ENCODE measurements at places on chromosomes 5 and 9. TPM values are rescaled to one million over a fixed set of nuclear protein-coding genes. Genes with fewer than 3 reads are reported as not detected.

- no peak overlapping the region for H3K4me3 ChIP-seq
- no peak for DNase-seq
- H3K36me3 ChIP-seq: no peaks in the 10 kb centered on the region
- H3K27ac ChIP-seq: peak overlapping the region; percentile 58
Observed at GRCh38 chr9:37963936-37964739, 60.2 kb upstream of the SLC25A51 start.

GRCh38 chr9:98558575-98558974, 150.2 kb downstream of the GABBR2 start:
- H3K36me3 ChIP-seq: no peaks in the 10 kb centered on the region
- H3K4me3 ChIP-seq: no peak overlapping the region
- no peaks in the 10 kb centered on the region for H3K27me3 ChIP-seq

The CAVIN4 gene
- total RNA-seq: 0.41 TPM

DNA sequence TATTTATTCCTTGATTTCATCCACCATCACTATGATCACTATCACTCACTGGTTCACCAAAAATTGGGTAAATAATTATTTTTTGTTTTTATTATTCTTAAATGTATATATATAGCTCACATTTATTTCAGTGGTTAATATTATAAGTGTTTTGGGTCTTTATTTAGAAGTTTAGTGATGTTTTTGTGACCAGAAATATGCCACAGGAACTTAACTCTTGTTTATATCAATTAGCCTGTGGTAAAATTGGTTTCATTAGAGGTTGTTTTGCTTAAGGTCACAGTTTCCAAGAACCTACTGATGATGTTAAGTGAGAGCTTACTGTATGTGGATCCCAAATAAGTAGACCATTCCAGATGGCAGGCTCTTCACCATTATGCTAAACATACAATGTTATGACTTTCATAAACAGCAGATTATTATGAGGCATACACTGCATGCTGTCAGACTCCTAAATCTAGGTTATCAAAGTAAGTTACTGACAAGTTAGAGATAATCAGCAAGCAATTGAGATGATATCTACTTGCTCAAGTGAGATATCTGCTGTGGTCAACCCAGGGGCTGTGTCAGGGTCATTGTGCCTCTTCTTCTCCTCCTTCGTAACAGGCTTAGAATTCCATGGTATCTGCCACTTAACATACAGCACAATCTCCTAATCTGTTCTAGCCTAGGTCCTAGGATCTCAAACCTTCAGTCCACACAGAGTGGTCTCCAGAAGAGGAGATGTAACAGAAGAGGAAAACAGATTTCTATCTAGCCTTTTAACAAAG, 57.6 kb downstream of the NR3C1 start:
- no peak for DNase-seq
- H3K36me3 ChIP-seq: no peaks in the 10 kb centered on the region
- no peak overlapping the region for H3K27ac ChIP-seq
- H3K27me3 ChIP-seq: no peaks in the 10 kb centered on the region
- H3K4me1 ChIP-seq: peaks cover 59% of the 10 kb centered on the region
- H3K4me3 ChIP-seq: no peak overlapping the region

GRCh38 chr5:76204713-76205112, 121.5 kb downstream of the SV2C start:
- no peak overlapping the region for H3K4me3 ChIP-seq
- no peaks in the 10 kb centered on the region for H3K27me3 ChIP-seq
- H3K36me3 ChIP-seq: no peaks in the 10 kb centered on the region
- no peak for DNase-seq
- peaks cover 5% of the 10 kb centered on the region for H3K4me1 ChIP-seq
- H3K27ac ChIP-seq: no peak overlapping the region

DNA sequence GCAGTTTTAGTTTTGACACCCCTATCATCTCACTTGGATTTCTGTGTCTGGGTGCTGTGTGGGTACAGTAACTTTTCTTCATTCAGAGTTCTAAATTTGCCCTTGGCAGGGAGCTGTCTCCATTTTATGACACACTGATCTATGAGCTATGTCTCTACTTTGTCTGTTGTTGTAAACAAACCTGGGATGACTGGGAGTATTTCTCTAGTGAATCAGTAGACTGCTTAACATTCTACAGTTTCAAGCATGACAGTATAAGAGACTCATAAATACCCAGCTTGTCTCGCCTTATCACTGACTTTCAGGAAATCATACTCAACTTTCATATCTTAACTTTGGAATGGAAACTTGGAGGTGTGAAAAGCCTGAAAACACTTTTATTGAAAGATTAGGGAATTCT, 212.1 kb upstream of the NUDT12 start:
- H3K27ac ChIP-seq: no peak overlapping the region
- DNase-seq: no peak
- H3K27me3 ChIP-seq: no peaks in the 10 kb centered on the region
- H3K4me1 ChIP-seq: peaks cover 5% of the 10 kb centered on the region
- H3K4me3 ChIP-seq: no peak overlapping the region
- no peaks in the 10 kb centered on the region for H3K36me3 ChIP-seq

DNA sequence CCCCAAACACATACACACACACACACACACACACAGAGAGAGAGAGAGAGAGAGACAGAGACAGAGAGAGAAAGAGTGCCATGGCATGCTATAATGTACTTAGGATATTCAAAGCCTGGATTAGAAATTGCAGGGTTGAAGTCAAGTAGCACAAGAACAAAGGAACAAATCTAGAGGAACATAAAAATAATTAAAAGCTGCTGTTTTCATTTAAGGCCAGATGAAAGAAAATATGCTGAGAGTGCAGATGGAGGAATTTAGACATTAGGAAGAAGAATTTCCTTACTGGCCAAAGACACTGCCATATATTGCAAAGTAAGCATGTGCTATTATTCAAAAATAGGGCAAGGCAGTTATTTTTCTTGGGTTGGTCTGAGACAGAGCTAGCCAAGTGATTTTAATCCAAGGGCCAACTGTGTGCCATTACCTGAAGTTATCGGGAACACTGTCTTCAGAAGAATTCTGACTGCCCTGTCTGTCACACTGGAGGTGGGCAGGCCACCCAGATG, 31.7 kb downstream of the HSD17B3 start:
- H3K4me3 ChIP-seq: no peak overlapping the region
- DNase-seq: no peak
- no peak overlapping the region for H3K27ac ChIP-seq
- H3K27me3 ChIP-seq: no peaks in the 10 kb centered on the region
- no peaks in the 10 kb centered on the region for H3K4me1 ChIP-seq

DNA sequence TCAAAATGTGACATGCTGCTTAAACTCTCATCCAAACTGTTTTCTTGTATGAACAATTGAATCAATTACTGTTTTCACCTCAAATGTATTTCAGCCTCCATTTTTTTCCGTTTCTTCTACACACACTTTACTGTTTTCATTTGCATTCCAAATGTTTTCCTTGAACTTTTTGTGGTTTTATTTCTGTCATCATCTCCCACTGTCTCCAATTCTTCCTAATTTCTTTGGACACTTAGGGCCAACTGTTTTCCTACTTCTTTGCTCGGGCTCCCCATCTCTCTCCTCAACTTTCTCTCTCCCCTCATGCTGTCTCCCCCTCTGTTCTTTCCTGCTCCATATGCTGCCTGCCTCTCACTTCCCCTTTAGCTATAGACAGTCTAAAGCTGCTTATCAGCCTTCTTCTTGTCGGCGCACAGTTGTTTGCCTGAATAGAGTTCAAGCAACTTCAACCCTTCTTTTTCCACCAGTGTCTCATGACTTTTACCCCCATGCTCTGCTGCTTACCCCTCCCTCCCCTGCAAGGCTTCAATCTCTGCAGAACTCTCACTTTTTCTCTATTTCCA, 443.4 kb downstream of the DTWD2 start:
- no peak overlapping the region for H3K4me3 ChIP-seq
- no peak overlapping the region for H3K27ac ChIP-seq
- no peak for DNase-seq
- no peaks in the 10 kb centered on the region for H3K4me1 ChIP-seq
- H3K36me3 ChIP-seq: no peaks in the 10 kb centered on the region

The SEMA6A gene
- 55.7 TPM for total RNA-seq

GRCh38 chr5:112973904-112974303, 2.7 kb upstream of the DCP2 start:
- H3K36me3 ChIP-seq: no peaks in the 10 kb centered on the region
- H3K27ac ChIP-seq: no peak overlapping the region
- peaks cover 7% of the 10 kb centered on the region for H3K4me1 ChIP-seq
- no peaks in the 10 kb centered on the region for H3K27me3 ChIP-seq

DNA sequence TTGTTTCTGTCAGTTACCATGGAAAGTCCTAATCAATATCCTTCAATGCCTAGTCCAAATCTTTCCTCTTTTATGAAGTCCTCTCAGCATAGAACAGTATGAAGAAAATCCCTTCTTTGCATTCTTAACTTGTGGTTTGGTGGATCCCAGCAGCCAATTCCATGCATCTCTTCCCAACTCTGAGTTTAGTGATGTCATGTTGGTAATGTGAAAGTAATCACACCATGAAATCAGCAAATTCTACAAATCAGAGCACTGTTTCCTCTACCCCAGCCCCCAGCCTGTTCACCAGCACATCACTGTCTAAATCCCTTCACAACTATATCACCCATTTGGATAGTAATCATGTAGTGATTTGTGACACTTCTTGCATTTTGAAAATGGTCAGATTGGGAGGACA, 4.7 kb upstream of the C1QTNF2 start:
- no peak overlapping the region for H3K27ac ChIP-seq
- no peaks in the 10 kb centered on the region for H3K36me3 ChIP-seq
- H3K27me3 ChIP-seq: no peaks in the 10 kb centered on the region
- DNase-seq: no peak

GRCh38 chr9:137167277-137167746, 2.5 kb downstream of the LRRC26 start:
- DNase-seq: no peak
- H3K27me3 ChIP-seq: peaks cover 89% of the 10 kb centered on the region
- no peak overlapping the region for H3K27ac ChIP-seq
- H3K4me3 ChIP-seq: no peak overlapping the region

The OCLN gene
- total RNA-seq: 1.6 TPM

The STK32A gene
- total RNA-seq: 4.7 TPM

- no peaks in the 10 kb centered on the region for H3K36me3 ChIP-seq
- DNase-seq: peak; percentile 72
- no peaks in the 10 kb centered on the region for H3K27me3 ChIP-seq
- H3K27ac ChIP-seq: no peak overlapping the region
Observed at GRCh38 chr9:38687389-38687842, 32.5 kb downstream of the FAM240B start.

DNA sequence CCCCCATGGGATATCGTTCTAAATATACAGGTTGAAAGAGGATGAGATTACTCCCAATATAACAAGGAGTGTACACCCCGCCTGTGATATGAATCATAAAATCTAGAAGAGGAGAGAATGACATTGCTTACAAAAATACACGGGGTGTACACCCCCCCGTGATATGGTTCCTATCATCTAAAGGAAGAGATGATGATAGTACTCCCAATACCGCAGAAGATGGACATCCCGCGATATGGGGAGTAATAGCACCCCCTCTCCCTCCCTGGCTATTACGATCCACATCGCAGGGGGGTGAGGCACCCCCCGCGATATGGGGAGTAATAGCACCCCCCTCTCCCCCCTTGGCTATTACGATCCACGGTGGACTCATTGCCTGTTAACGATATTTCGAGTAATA, 124.6 kb downstream of the TMEM38B start:
- H3K4me1 ChIP-seq: no peaks in the 10 kb centered on the region
- H3K27me3 ChIP-seq: no peaks in the 10 kb centered on the region
- DNase-seq: no peak
- no peak overlapping the region for H3K27ac ChIP-seq
- no peak overlapping the region for H3K4me3 ChIP-seq

GRCh38 chr9:2199999-2200796, 185.1 kb downstream of the SMARCA2 start:
- DNase-seq: no peak

The LHX3 gene
- total RNA-seq: not detected

The GDF9 gene
- 0.33 TPM for total RNA-seq

GRCh38 chr9:77271023-77271690, 93.8 kb downstream of the VPS13A start:
- H3K36me3 ChIP-seq: no peaks in the 10 kb centered on the region
- no peak for DNase-seq
- no peaks in the 10 kb centered on the region for H3K4me1 ChIP-seq
- H3K27me3 ChIP-seq: no peaks in the 10 kb centered on the region
- H3K4me3 ChIP-seq: no peak overlapping the region

GRCh38 chr5:168747987-168748777, 169.0 kb upstream of the PANK3 start:
- DNase-seq: no peak
- no peaks in the 10 kb centered on the region for H3K4me1 ChIP-seq
- H3K27ac ChIP-seq: no peak overlapping the region
- peaks cover 3% of the 10 kb centered on the region for H3K36me3 ChIP-seq

DNA sequence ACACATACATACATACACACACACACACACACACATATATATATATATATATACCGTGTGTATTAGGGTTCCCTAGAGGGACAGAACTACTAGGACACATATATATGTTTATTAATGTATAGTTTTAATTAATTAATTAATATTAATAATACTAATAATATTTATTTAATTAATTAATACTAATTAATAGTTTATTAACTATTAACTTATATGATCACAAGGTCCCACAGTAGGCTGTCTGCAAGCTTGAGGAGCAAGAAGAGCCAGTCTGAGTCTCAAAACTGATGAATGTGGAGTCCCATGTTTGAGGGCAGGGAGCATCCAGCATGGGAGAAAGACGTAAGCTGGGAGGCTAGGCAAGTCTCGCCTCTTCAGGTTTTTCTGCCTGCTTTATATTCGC, 398.0 kb upstream of the KIF2A start:
- no peak overlapping the region for H3K27ac ChIP-seq
- H3K36me3 ChIP-seq: no peaks in the 10 kb centered on the region
- H3K4me3 ChIP-seq: no peak overlapping the region
- peaks cover 40% of the 10 kb centered on the region for H3K4me1 ChIP-seq
- DNase-seq: no peak

DNA sequence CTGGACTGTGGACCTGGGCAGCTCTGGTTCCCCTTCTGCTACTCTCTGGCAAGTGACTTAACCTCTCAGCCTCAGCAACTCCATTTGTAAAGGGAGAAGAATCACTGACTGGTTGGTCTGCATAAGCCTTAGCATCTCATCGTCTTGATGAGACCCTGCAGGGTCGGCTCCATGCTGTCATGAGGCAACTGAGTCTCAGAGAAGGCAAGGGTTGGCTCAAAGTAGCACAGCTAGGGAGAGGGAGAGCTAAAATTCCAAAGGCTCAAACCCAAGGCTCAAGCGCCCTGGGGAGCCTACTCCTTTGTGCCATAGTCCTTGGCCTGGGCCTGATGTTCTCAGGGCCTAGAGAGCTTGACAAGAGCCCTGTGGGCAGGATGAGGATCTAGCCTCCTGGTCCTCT, 4.5 kb downstream of the FGFR4 start:
- H3K36me3 ChIP-seq: no peaks in the 10 kb centered on the region
- no peak for DNase-seq
- H3K4me3 ChIP-seq: no peak overlapping the region
- H3K27me3 ChIP-seq: peaks cover 26% of the 10 kb centered on the region
- H3K4me1 ChIP-seq: peaks cover 37% of the 10 kb centered on the region

DNA sequence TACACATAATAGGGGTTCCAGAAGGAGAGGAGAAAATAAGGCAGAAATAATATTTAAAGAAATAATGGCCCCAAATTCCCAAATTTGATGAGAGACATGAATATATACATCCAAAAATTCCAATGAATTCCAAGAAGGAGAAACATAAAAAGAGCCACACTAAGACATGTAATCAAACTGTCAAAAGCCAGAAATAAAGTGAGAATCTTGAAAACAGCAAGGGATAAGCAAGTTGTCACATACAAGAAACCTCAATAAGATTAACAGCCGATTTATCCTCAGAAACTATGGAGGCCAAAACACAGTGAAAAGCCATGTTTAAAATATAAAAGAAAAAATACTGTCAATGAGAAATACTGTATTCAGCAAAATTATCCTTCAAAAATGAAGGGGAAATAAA, 14.5 kb downstream of the CATSPER3 start:
- H3K27ac ChIP-seq: no peak overlapping the region
- no peaks in the 10 kb centered on the region for H3K4me1 ChIP-seq
- no peak for DNase-seq
- no peaks in the 10 kb centered on the region for H3K36me3 ChIP-seq
- H3K4me3 ChIP-seq: no peak overlapping the region

The CA9 gene
- total RNA-seq: 0.71 TPM

Measured in sigmoid colon (tissue), 7 donors.